A549 treated with GW870086 at 1 μM for 4 hours (cell line): ENCODE measurements at places on chromosomes 5 and 9. TPM values are rescaled to one million over a fixed set of nuclear protein-coding genes. Genes with fewer than 3 reads are reported as not detected.

Gene RALGPS1
- 1.0 to 2.6 TPM (median 1.9 TPM) in 5 replicates for total RNA-seq

Gene DRD1
- 0.13 to 0.23 TPM (median 0.17 TPM) in 5 replicates for total RNA-seq

Gene WDR41
- total RNA-seq: 32.7 to 54.1 TPM (median 44.3 TPM) in 5 replicates

Gene OR2S2
- total RNA-seq: not detected in 5 replicates

Gene BAAT
- 0.34 to 0.63 TPM (median 0.40 TPM) in 5 replicates for total RNA-seq

Gene RLN2
- 0.17 to 0.39 TPM (median 0.39 TPM) in 3 of 5 replicates, not detected in the others for total RNA-seq

Gene TRIM36
- total RNA-seq: 1.1 to 2.3 TPM (median 2.1 TPM) in 5 replicates

Gene PNPLA7
- total RNA-seq: 0.45 to 1.0 TPM (median 0.69 TPM) in 5 replicates
